Fibroblast of skin of right biceps (primary cell): ENCODE measurements at places on chromosomes 2 and 18.

- DNase-seq: peak; percentile 41
These were observed 40.5 kb downstream of the LONRF2 start for GRCh38 chr2:100281521-100282438.

DNA sequence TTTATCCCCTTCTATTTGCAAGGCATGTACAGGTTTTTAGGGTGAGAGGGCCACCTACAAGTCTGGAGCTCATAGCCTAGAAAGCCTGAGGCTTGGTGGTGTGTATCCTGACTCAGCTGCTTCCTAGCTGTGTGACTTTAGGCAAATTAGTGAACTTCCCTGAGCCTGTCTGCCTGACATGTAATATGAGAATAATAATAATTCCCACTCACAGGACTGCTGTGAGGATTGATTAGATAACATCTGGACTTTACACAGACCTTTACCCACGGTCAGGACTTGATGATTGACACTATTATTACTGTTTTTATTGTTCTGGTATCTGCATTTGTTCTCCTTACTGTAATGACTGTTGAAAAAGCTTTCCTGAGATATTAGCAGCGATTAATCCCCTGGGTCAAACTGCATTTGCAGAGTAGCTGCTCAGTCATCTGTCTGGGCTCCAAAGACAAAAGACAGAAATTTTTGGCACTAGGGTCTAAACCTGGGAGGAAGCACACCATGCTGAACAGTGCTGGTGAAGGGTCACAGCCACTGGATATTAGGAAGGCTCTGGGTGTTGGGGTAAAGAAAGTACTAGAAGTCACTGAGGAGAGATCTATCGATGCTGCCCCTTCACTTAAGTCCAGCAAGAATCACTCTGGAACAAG, 276.5 kb upstream of the FN1 start:
- DNase-seq: no peak

GRCh38 chr2:133247631-133248030, 320.6 kb downstream of the NCKAP5 start:
- peak; percentile 20 for DNase-seq

DNA sequence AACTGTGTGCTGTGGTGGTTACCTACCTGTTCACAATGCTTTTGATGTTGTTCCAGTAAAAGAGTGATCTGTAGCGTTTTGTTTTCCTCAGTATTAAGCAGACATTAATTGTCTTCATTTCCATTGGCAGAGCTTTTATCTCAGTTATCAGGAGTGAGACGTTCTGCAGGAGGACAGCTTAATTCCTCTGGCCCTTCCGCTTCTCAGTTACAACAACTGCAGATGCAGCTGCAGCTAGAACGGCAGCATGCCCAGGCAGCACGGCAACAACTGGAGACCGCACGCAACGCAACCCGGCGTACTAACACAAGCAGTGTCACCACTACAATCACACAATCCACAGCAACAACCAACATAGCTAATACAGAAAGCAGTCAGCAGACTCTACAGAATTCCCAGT, 78.3 kb downstream of the KCMF1 start:
- no peak for DNase-seq

DNA sequence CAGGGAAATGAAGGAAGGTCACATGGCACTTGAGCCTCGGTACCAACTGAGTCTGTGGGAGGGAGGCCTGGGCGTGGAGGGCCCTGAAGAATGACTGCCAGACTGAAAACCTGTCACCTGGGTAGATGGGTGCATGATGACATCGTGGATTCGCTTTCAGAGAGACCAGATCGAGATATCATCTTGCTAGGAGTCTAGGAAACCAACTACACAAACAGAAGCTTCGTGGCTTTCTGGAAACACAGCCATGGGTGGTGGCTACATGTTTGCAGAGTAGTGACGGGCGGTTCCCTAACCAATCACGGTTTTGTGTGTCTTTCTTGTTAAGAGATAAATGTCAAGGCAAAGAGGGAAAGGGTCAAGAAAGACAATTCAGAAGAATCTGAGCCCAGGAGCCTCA, 155.0 kb downstream of the EIPR1 start:
- DNase-seq: no peak

DNA sequence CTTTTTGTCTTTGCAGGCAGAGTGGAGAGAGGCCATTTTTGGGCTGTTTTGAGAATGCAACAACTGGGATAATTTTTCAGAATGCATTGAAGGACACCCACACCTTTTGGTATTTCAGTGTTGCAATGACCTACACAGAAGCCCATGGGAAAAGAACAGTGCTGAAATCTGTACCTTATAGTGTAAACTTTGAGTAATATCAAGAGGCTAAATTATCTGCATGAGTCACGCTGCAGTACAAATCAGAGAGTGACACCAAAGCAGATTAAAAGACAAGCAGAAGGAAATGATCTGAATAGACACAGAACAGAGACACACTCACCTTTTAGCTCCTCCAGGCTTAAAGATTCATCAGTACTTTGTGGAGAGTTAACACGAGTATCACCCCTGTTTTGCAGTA, 265.3 kb downstream of the PAX3 start:
- peak; percentile 11 for DNase-seq

DNA sequence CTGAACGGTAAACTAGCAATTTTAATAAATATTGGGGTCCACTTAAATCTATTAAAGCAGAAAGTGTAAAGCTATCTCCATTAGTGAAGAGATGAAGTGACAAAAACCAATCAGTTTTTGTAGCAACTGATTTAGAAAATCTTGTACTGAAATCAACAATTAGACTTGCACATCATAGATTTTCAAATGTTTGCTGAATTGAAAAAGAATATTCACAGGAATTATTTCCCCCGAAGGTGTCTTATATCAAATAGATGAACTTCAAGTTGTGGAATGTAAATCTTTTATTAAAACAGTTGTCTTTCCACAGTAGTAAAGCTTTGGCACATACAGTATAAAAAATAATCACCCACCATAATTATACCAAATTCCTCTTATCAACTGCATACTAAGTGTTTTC, 48.7 kb downstream of the ATIC start:
- no peak for DNase-seq

GRCh38 chr18:3499501-3499900, 49.5 kb downstream of the TGIF1 start:
- peak; percentile 30 for DNase-seq

DNA sequence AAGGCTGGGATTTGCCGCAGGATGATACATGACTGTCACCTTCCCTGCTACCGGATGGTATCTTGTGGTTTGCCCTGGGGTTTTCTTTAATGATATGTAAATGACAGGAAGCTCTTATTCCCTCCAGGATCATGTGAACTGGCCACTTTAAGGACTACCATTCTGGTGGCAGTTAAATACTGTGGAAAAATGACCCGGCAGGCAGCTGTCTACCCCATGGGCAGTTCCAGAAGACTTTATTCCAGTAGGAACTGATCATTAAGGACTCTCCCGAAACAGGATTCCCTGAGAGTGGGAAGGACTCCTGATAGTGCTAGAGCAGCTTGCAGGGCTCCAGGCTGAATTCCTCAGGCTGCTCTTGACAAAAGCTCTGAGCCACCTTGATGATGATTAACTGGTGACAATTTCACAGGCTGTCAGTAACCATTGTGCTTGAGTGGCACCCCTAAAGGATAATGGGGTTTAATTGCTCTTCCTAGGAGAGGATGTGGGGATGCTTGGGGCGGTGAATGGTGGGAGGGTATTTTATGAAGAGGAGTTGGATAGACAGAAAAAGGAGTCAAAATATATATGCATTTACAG, 212.0 kb downstream of the CPS1 start:
- no peak for DNase-seq

DNA sequence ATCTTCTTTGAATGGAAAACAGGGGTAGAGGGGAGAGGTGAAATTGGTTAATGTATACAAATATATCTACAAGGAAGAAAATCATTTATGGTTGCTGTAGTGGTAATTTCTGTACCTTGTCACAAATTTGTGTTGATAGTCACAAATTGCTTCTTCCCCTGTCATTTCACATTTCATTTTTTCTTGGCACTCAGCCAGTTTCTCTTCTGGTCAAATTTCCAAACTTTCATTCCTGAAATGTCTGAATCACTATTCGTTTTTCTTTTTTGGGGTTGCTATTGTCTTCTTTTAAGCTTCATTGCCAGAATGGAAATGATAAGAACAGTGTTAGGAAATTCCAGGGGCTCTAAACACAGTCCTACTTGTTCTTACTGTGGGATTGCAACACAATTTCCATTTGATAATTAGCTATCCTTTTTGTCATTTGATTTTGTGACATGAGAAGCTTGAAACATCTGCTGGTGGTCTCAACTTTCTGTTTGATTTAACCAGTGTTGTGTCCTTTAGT, 136.0 kb upstream of the GCFC2 start:
- DNase-seq: no peak

GRCh38 chr18:38611036-38611964, 1045.7 kb upstream of the CELF4 start:
- DNase-seq: no peak

DNA sequence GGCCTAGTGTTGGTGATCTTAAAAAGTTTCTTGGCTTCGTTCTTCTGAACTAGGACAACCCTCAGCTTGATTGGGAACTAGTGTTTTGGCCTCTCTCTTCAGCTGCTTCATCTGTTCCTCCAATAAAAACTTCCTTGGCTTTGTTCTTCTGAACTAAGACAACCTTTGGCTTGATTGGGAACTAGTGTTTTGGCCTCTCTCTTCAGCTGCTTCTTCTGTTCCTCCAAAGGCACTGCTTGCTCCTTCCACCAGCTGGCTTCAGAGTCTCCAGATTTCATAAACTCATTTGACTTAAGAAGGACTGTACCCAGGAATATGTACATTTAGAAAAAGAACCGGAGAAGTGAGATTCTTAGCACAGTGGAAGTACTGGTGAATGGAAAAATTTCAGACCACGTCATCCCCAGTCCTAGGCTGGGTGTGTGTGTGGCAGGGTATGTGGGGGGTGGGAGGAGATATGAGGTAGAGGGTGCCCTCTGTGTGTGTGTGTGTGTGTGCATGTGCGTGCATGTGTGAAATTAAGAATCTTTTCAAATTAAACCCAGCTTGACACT, 20.4 kb downstream of the IL1R2 start:
- DNase-seq: no peak

DNA sequence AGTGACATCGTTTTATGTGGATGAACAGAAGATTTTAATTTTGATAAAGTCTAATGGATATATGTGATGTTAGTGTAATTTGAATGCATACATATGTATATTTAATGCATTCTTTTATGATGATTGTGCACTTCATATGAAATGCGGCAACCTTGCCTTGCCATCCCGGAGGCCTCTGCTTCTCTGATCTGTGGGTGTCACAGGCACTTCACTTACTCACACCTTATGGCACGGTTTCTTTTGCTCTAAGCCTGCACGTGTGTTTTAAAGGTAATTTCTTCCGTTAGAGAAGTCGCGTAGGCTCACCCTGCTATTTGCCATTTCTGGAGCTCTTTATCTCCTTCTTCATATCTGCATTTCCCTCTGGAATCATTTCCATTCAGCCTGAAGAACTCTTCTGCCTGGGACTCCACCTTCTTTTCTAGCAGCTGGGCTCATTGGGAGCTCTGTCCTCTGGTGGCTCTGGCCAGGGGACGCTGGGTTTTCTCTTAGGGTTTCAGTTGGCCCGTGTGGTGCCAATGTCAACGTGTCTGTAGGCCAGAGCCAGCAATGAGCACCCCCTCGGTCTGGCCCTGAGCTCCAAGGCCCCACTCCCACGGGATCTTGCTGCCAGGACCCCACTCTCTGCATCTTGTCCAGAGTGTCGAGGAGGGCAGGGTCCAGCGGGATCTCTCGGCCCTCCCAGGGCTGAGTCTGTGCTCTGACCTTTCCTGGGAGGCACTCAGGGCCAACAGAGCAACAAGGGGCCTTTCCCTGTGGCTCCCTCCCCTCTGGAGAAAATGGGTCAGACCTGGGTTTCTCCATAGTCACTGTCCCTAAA, 97.3 kb downstream of the RTP5 start:
- DNase-seq: peak; percentile 33

GRCh38 chr2:155842103-155842502, 490.4 kb downstream of the NR4A2 start:
- no peak for DNase-seq

DNA sequence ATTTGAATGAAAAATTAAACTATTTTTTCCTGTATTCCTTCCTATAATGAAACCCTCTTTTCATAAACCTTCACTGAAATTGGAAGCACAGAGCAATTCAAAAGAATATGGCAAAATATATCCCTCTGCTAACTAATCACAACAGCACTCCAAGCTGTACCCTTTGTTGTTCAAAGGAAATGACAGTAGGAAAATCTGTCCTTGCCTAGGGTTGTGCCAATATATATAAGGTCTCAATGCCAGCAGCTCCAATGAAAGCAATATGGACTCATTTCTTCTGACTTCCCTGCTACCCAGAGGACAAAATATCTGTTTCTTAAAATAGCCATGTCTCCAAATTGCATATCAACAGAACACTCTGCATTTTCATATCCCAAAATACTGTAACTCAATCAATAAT, 373.9 kb upstream of the MC4R start:
- no peak for DNase-seq

DNA sequence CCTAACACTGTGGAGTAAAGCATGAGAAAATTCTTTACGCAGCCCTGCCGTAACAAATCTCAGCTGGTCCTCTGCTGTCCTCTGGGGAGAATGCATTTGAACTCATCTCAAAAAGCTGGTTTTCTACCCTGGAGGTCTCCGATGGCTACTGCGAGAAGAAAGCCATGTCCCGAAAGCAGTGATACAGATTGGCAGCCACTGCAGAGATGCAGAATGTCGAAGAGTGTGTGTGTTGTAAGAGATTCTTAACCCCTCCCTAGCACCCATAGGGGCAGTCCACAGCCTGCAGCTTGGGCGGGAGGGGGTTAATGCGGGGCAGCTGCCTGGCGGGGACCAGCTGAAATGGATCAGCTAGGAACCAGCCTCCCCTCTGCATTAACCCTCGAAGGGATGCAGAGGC, 235.9 kb downstream of the ZNF516 start:
- no peak for DNase-seq

DNA sequence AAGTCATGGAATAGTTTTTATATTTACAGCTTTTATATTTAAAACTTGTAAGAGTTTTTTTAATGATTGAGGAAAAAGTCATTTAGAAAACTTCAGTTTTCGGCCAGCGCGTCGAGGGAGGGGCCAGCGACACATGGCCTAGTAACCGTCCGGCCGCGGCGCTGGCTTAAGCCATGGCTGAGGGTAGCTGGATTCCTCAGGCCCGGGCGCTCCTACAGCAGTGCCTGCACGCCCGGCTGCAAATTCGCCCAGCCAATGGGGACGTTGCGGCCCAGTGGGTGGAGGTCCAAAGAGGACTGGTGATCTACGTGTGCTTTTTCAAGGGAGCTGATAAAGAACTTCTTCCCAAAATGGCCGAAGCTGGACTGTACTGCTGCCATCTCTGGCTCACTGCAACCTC, 4.9 kb upstream of the KLHL41 start:
- DNase-seq: no peak

GRCh38 chr2:205766779-205767359, 84.6 kb downstream of the NRP2 start:
- DNase-seq: peak; percentile 68

DNA sequence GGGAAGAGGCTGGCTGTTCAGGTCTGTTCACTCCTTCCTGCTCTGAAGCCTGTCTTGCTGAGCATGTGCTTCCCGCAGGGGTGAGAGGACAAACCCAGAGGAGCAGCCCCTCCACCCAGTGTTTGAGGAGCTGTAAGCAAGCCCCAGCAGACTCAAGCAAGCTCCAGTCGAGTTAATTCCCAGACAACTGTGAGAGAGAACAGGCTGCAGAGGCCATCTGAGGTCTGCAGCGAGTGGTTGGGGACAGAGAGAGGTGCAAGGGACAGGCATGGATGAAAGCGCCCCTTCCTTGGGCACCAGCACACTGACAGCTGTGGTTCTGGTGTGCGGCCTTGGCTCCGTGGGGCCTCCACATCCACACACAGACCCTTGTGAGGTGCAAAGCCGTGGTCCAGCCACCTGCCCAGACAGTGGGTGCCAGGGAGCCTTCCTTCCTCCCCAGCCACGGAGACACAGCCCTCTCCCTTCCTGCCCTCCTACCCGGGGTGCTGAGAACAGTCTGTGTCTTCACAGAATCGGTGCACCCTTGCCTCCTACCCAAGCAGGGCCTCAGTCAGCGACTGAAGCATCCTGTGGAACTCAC, 36.2 kb downstream of the MAL start:
- DNase-seq: no peak
